ENCODE measurements at places on chromosomes 6 and 20. TPM values are rescaled to one million over a fixed set of nuclear protein-coding genes. Genes with fewer than 3 reads are reported as not detected.

- no peak overlapping the region for H3K27ac ChIP-seq
- H3K4me3 ChIP-seq, result no peak overlapping the region
- no peaks in the 10 kb centered on the region for H3K27me3 ChIP-seq
- DNase-seq, result no peak
Observed at GRCh38 chr6:54173089-54173488, 61.8 kb downstream of the MLIP start.

DNA sequence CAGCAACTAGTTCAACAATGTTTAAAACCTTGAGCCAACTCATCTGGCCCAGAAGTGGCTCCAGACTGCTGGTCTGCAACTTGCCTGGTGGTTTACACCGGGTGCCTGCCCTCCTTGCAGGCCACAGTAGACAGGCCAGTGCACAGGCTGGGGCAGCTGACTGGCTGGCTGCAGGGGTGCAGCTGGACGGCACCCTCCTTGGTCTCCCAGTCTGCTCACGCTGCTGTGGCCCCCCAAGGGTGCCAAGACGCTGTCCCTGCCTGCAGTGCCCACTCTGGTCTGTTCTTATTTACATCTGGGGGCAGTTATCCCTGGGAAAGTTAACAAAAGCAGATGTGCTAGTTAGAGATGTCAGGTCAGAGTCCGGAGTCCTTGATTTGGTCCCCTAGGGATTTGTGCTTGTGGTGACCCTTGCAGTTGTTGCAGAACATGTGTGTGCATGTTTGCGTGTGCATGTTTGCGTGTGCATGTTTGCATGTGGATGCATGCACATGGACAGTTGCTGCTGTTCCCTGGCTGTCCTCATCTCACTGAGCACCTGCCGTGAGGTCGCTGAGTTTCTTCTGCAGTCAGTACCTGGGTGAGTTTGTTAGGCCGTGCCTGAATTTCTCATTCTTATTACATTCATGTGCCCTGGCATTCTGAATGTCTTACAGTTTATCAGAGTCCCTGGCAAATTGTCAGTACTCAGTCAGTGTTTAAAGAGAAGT lies 48.2 kb upstream of the IRF4 start:
- no peaks in the 10 kb centered on the region for H3K4me1 ChIP-seq
- no peak overlapping the region for H3K4me3 ChIP-seq
- H3K36me3 ChIP-seq, result no peaks in the 10 kb centered on the region
- H3K27ac ChIP-seq, result no peak overlapping the region

- no peaks in the 10 kb centered on the region for H3K27me3 ChIP-seq
Observed at GRCh38 chr6:146990821-146991798, 213.1 kb upstream of the STXBP5 start.

DNA sequence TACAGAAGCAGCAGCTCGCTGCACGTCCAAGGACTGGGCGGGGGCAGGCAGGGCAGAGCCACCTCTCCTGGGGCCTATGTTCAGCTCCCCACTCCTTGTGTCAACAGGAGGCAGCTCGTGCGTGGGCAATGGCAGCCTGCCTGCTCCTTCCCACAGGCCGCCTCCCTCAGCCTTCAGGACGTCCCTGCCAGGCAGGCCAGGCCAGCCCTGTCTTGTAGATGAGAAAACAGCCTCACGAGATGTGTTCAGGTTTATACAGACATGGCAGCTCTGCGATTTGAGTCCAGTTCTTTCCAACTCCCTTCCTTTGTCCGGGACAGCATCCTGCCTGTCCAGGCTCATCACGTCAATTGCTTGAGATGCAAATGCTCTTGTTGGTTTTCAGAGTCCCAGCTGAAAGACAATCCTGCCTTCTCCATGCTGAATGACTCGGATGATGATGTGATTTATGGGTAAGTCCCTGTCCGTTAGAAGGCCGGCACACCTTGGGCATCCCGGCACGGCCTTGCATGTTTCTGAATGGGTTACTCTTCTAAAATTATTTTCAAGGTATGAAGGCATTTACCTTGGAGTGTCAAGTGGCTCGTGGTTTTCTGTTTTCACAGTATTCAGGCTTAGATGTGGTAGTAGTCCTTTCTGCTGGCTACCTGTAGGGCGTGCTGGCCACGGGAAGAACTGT lies 13.5 kb downstream of the DYNLT1 start:
- no peak overlapping the region for H3K4me3 ChIP-seq
- peaks cover 27% of the 10 kb centered on the region for H3K4me1 ChIP-seq
- peak overlapping the region; percentile 72 for H3K27ac ChIP-seq
- peak; percentile 56 for DNase-seq
- H3K36me3 ChIP-seq, result no peaks in the 10 kb centered on the region

- DNase-seq, result no peak
- H3K27me3 ChIP-seq, result no peaks in the 10 kb centered on the region
- no peaks in the 10 kb centered on the region for H3K36me3 ChIP-seq
- no peak overlapping the region for H3K4me3 ChIP-seq
Observed at GRCh38 chr6:108619431-108620197, 58.9 kb downstream of the FOXO3 start.

- H3K36me3 ChIP-seq, result no peaks in the 10 kb centered on the region
- no peak for DNase-seq
- H3K4me1 ChIP-seq, result peaks cover 7% of the 10 kb centered on the region
- no peak overlapping the region for H3K27ac ChIP-seq
- no peaks in the 10 kb centered on the region for H3K27me3 ChIP-seq
- H3K4me3 ChIP-seq, result no peak overlapping the region
Observed at GRCh38 chr6:90285042-90285481, 11.6 kb downstream of the BACH2 start.

GRCh38 chr20:46699651-46700359 lies 9.6 kb upstream of the SLC2A10 start:
- H3K27me3 ChIP-seq, result no peaks in the 10 kb centered on the region
- H3K4me3 ChIP-seq, result no peak overlapping the region
- DNase-seq, result no peak
- H3K4me1 ChIP-seq, result no peaks in the 10 kb centered on the region

DNA sequence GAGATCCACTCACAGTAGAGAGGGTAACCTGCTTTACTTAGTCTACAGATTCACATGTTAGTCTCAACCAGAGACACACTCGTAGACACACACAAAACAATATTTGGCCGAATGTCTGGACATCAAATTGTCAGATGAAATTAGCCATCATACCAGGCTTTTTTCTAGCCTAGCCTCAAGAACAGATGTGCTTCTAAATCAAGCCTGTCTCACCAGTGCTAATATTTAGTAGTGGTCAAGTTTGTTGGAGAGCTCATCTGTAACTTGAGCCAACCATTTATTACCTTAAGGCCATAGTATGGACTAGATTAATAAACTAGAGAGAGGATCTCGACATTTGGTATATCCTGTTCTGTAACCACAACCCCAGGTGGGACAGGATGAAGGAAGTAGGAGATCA lies 1118.8 kb upstream of the MAP3K7 start:
- no peaks in the 10 kb centered on the region for H3K4me1 ChIP-seq
- no peak overlapping the region for H3K4me3 ChIP-seq
- no peaks in the 10 kb centered on the region for H3K27me3 ChIP-seq
- no peak for DNase-seq
- H3K36me3 ChIP-seq, result no peaks in the 10 kb centered on the region

DNA sequence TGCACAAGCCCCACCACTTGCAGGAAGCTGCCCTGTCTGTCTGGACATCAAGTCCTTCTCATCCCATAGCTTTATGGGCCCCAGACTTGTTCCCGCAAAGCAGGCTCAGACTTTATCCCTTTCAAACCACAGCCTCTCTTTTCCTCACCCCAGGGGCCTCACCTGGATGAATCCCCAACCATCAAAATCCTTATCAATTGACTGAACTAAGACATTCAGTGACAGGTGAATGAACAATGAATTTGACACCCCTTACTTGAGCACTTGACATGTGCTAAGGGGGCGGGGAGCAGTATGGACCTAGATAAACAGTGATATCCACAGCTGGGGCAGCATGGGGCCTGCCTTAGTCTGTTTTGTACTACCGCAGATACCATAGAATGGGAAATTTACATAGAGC lies 5.0 kb downstream of the RAB44 start:
- H3K36me3 ChIP-seq, result no peaks in the 10 kb centered on the region
- H3K27me3 ChIP-seq, result no peaks in the 10 kb centered on the region
- H3K4me3 ChIP-seq, result no peak overlapping the region
- no peak for DNase-seq

DNA sequence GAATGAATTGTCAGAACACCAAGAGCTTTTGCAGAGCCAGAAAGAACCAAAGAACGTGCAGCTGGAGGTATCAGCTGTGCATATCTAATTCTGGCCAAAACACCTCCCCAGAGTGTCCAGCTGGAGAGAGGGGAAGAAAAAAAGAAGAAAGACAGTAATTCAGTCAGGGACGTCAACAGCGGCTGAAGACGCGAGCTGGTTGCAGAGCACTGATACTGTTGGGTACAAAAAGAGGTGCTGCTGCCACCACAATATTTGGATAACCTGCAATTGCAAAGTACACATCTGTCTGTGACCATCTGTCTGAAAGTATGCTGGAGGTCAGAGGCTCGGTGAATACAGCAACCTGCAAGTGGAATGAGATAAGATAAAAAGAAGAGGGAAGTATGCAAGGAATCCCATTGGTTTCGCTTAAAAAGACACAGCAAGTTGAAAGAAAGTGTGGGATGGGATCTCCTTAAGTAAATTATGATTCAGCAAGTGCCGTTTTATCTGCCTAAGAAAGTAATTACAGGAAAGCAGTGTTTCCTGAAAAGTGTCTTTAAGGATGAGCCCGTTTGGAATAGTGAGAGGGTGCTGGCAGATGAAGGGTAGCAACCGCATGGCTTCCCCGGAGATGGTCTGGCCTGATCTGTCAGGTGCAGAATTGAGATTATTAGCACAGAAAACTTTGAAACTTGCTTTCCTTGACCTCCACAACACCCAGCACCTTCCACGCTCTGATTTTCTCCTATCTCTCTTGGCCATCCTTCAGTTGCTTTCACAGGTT lies 189.9 kb upstream of the PRDM1 start:
- no peak overlapping the region for H3K27ac ChIP-seq
- no peak for DNase-seq
- no peak overlapping the region for H3K4me3 ChIP-seq
- H3K36me3 ChIP-seq, result no peaks in the 10 kb centered on the region
- H3K4me1 ChIP-seq, result peaks cover 5% of the 10 kb centered on the region

DNA sequence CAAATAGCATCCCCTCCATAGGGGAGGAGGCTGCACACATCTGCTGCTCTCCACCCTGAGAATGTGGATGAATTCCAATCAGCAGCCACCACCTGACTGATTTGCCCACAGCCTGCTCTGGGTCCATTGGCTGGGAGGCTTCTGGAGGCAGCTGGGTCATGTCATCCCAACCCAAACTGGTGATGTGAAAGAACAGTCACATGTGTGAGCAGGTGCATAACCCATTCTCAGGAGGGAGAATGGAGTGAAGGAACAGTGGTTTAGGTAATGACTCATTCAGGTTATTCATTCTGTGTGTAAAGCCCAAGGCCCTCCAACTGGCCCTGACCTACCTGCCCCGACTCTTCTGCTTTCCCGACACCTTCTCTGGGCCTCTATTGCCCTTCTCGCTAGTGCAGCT lies 90.9 kb upstream of the GCM1 start:
- H3K4me1 ChIP-seq, result no peaks in the 10 kb centered on the region
- no peaks in the 10 kb centered on the region for H3K27me3 ChIP-seq
- H3K27ac ChIP-seq, result no peak overlapping the region
- no peak for DNase-seq

DNA sequence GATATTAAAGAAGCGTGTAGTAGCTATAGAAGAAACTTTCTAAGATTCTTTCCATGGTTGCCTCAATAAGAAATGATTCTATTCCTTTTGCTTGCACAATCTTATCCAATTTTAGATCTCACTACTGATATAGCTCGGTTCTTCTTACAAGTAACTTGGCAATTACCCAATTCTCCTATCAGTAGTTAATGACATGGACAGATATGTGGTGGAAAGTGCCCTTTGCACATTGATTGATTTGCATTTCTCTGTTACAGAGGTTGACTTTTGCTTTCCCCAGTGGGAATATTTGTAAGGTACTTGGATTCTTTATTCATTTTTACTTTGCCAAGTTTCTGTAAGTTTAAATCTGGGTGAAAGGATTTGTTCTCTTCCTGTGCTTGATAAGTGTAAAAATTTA lies 93.7 kb upstream of the QKI start:
- H3K4me1 ChIP-seq, result no peaks in the 10 kb centered on the region
- no peaks in the 10 kb centered on the region for H3K36me3 ChIP-seq
- no peak overlapping the region for H3K27ac ChIP-seq
- DNase-seq, result no peak
- H3K27me3 ChIP-seq, result no peaks in the 10 kb centered on the region

- no peak overlapping the region for H3K4me3 ChIP-seq
- H3K27me3 ChIP-seq, result no peaks in the 10 kb centered on the region
- DNase-seq, result no peak
- no peak overlapping the region for H3K27ac ChIP-seq
Observed at GRCh38 chr20:31790401-31790800, 28.8 kb upstream of the MYLK2 start.

DNA sequence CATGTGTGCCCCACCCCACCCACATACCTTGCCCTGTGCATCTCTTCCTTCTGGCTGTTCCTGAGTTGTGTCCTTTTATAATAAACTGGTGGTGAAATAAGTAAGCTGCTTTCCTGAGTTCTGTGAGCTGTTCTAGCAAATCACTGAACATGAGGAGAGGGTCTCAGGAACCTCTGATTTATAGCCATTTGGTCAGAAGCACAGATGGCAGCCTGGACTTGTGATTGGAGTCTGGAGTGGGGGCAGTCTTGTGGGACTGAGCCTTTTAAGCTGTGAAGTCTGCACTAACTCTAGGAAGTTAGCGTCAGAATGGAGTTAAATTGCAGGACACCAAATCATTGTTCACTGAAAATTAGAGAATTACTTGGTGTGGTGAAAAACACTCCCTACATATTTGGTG lies 245.4 kb downstream of the LRFN2 start:
- H3K4me1 ChIP-seq, result no peaks in the 10 kb centered on the region
- no peak overlapping the region for H3K27ac ChIP-seq
- no peaks in the 10 kb centered on the region for H3K36me3 ChIP-seq
- no peak for DNase-seq

DNA sequence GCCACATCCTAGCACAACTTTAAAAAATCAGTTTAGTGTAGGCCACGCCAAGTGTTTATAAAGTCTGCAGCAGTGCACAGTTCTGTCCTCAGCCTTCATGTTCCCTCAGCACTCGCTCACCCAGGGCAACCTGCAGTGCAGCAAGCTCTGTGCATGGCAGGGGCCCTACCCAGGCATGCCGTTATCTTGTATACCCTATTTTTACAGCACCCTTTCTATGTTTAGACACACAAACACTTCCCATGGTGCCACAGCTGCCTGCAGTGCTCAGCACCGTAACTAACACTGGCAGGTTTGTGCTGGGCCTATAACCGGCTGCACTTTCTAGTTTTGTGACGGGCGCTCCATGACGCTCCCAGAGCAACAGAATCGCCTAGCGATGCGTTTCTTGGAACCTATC lies 43.8 kb downstream of the ZBTB46 start:
- peaks cover 10% of the 10 kb centered on the region for H3K4me1 ChIP-seq
- no peaks in the 10 kb centered on the region for H3K36me3 ChIP-seq
- H3K4me3 ChIP-seq, result no peak overlapping the region
- H3K27me3 ChIP-seq, result no peaks in the 10 kb centered on the region

HLA-DQA1 gene
- 44.8 TPM for polyA plus RNA-seq

C6orf163 gene
- polyA plus RNA-seq, result 1.6 TPM

EBF4 gene
- 22.3 TPM for polyA plus RNA-seq

C2 gene
- 8.6 TPM for polyA plus RNA-seq

PAX1 gene
- polyA plus RNA-seq, result not detected

RAD21L1 gene
- not detected for polyA plus RNA-seq

SIGLEC1 gene
- polyA plus RNA-seq, result 3.3 TPM

TBXT gene
- not detected for polyA plus RNA-seq

All from ovary (tissue), 10 donors.